ENCODE measurements at places on chromosomes 11 and 22.

DNA sequence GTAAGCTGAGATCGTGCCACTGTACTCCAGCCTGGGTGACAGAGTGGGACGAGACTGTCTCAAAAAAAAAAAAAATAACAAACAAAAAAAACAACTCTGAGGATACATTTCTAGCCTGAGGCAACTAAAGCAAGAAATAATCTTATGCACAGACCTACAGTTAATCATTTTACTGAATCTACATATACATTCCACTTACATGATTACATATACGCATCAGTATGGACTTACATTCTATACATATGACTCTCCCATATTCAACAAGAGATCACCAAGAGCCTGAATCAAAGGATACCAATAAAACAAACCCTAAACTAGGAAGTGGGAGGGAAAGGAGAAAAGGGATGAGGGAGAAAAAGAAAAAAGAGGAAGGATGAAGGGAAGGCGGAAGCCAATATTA, 1.1 kb downstream of the ALG8 start:
- no peak for DNase-seq

GRCh38 chr22:37907036-37907954, 1.2 kb downstream of the MICALL1 start:
- no peak for DNase-seq

GRCh38 chr11:36214480-36214879, 74.7 kb downstream of the COMMD9 start:
- DNase-seq: no peak

DNA sequence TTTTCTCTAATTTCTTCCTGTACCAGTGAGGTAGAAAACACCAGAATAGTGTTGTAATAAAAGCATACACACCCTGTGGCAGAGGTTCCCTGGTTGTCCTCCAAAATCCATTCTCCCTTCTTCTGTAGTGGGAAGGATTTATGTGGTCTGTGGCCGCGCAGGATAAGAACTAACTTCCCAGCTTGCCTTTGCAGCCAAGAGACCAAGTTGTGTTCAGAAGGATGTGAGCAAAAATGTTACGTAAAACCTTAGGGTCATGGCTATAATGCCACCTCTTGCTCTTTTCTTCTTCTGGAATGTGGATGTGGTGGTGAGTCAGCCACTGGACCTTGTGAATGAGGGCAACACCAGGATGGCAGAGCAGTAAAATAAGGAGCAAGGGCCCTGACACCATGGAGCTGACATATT, 28.4 kb downstream of the CCDC90B start:
- no peak for DNase-seq

- DNase-seq: no peak
Measured at GRCh38 chr11:57639321-57640067, 10.2 kb downstream of the YPEL4 start.

- no peak for DNase-seq
Measured at GRCh38 chr11:34587282-34587677, 33.6 kb upstream of the EHF start.

GRCh38 chr11:87366346-87366745, 328.6 kb downstream of the TMEM135 start:
- no peak for DNase-seq

DNA sequence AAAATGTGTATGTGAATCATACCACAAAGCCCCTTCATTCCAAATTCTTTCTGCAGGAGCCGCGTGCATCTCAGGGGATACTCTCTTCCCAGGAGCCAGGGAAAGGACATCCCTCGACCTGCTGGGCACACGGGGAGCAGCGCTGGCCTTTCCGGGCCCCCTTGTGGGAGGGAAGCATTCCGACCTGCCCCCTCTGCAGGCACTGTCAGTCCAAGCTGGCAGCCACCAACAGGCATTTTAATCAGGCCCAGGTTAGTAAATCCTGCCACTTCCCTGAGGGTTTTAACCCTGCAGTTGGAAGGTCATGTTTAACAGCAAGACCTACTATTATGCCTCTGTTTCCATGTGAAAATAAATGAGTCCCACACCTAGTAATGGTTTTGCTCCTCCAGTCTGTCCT, 391.5 kb downstream of the SHANK2 start:
- DNase-seq: no peak

DNA sequence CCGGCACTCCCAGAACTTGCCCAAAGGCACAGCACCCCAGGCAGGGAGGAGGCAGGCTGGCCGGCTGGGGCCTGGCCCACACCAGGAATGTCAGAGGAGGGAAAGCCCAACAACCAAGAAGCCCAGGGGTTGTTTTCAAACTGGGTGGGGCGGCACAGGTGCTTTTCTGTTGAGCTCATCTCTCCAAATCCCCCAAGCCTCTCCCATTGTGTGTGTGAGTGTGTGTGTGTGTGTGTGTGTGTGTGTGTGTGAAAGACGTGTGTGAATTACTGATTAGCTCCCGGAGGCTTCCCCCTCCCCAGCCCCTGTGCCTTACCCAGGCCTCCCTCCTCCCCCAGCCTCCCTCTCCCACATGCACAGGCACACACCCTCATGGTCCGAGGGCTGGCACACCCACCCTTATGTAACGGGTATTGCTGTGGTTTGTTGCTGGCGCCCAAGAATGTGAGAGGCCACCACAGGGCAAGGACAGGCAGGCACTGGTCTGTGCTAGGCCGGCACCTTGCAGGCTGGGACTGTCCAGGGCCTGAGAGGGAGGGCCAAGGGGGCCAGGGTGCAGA, 15.9 kb downstream of the TRIM29 start:
- no peak for DNase-seq

DNA sequence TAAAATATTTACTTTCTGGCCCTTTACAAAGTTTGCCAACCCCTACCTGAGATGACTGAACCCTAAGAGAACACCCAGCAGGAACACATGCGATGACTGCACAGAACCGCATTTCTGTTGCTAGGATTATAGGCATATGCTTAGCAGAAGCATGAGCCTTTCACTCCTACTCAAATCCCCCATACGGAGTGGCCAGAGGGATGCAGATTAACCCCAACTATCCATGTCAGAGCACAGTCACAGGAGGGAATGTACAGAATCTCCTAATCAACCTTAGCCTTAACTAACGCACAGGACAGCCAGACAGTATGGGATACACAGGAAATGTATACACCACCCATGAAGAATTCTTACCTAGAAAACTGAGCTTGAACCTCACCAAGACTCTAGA, 6.2 kb downstream of the HPS4 start:
- no peak for DNase-seq
